ENCODE measurements at places on chromosomes 5 and 9. TPM values are rescaled to one million over a fixed set of nuclear protein-coding genes. Genes with fewer than 3 reads are reported as not detected.

GRCh38 chr9:88303721-88304451, 84.4 kb upstream of the SPIN1 start:
- peak; percentile 18 for DNase-seq

- peak; percentile 71 for DNase-seq
These were observed 18.8 kb downstream of the IL4 start for GRCh38 chr5:132692632-132692967.

GRCh38 chr5:142902186-142902965, 132.2 kb downstream of the ARHGAP26 start:
- DNase-seq: no peak

DNA sequence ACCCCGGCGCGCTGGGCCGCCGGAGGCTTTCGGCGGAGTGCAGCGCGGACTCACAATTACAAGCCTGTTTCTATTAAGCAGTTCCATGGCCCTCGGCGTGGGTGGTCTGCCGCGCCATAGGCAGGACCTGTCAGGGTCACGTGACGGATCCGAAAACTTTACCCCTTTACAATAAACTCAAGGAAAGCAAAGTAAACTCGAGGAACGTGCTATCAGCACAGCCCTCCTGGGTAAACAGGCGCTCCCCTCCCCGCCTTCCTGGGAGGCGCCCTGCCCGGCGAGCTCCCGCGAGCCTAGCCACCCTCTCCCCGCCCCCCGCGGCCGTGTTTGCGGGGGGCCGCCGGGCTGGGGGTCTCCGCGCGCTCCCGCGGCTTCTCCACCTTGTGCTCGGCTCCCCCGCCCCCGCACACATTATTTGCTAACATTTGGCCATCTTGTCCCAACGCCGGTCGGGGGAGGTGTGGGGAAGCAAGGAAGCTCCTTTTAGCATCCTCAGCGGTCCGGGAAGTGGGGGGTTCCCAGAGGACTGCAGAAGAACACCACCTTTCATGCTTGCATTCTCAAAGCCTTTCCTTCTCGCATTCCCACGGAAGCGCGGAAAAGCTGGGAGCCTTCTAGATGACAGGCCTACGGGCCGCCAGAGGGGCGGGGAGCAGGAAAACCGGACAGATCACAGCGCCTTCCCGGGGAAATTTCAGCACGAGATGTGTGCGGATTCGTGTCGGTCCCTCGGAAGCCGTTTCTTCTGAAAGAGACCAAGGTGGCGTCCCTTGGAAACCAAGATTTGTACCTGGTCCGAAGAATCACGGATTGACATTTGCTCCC, at the start of gene PTCH1:
TSS of gene PTCH1 (minus strand) at position 238 of the 825 bp plus-strand sequence.
- peak; percentile 53 for DNase-seq

- no peak for DNase-seq
These were observed 17.9 kb downstream of the CRB2 start for GRCh38 chr9:123373946-123374345.

GRCh38 chr9:118269623-118270022, 565.4 kb downstream of the TLR4 start:
- no peak for DNase-seq

DNA sequence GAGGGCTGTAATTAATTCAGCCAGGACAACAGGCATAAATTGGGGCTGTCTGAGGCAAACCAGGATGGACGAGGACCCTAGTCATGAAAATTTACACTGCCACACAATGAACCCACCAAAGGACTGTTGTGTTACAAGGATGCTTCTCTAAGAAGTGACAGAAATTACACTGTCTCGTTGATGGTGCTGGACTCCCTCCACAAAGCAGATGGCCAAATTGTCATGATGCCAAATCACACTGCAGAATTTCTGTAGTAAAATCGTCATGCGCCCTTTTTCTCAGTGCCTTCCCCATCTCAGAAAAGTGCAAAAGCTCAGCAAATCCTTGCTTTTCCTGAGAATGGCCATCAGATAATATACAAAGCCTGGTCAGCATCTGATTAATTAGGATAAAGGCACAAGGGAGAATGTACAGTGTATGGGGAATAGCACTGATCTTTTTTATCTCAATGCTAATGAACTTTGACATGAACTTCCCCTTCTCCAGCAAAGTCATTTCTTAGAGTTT, 545.8 kb downstream of the CSNK1G3 start:
- DNase-seq: no peak

DNA sequence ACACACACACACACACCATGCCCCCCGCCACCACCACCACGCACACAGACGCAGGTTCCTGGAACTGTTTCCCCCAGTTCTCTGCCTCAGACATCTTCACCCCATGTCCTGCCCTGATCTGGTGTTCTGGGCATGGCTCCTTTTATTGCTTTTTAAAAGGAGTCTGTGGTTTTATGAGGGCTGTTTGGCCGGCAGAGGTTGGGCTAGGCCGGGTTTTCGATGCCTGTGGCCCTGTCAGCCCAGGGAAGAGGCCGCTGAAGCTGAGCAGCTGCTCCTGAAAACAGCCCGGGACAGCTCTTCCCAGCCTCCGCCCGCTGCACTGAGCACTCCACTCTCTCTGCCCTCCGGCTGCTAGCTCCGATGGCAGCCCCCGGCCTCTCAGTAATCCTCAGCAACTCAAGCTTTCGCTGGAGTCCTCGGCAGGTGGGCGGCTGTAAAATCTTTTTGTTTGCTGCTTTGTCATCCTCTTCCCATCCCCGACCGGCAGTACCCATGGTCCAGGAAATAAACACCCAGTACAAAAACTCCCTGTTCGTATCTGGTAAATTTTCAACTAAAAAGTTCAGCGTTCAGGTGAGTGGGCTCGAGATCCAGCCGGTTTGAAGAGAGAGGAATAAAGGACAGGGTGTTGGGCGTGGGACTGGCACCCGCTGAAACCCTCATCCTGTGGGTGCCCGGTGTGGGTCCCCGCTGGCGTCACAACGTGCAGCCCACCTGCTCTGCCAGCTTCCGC, 103.0 kb upstream of the ERCC6L2 start:
- peak; percentile 72 for DNase-seq

- DNase-seq: no peak
These were observed 150.5 kb downstream of the TLE1 start for GRCh38 chr9:81538890-81539289.

- DNase-seq: no peak
These were observed 148.9 kb downstream of the RMI1 start for GRCh38 chr9:84129529-84129928.

GRCh38 chr5:150272531-150272930, 17.0 kb downstream of the CAMK2A start:
- peak; percentile 45 for DNase-seq

GRCh38 chr9:94076557-94076956, 7.7 kb upstream of the PTPDC1 start:
- peak; percentile 16 for DNase-seq

GRCh38 chr9:132586830-132587591, 4.6 kb downstream of the BARHL1 start:
- DNase-seq: no peak

DNA sequence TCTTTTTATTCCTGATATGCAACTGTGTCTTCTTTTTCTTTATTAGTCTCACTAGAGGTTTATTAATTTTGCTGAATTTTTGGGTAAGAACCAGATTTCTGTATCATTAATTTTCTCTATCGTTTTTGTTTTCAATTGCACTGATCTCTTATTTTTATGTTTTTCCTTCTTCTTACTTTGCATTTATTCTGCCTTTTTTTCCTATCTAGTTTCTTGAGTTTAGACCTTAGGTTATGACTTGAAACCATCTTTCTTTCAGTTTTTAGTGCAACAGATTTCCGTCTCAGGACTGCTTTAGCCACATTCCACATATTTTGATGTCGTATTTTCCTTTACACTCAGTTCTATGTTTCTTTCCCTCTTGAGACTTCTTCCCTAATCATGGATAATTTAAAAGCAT, 56.6 kb downstream of the IARS1 start:
- DNase-seq: no peak

DNA sequence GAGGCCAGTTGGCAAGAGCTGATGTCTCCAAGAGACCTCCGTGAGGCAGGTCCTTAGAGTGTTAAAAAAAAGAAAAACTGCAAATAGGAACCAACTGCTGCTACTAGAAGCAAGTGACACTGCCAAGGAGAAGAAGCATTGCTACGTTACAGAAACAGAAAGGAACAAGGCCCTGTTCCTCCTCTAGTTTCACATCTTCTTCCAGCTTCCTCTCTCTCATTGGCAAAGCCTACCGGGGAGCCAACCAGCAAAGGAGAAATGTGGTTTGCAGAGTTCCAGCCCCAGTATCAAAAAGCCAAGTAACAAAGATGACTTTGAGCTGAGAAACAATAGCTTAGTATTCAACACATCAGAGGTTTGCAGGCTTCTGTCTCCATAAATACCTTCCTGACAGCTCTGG, 145.9 kb downstream of the PRELID2 start:
- no peak for DNase-seq

GRCh38 chr5:65055938-65056337, 287.2 kb downstream of the CWC27 start:
- no peak for DNase-seq

- DNase-seq: no peak
These were observed 110.1 kb upstream of the GRIN3A start for GRCh38 chr9:101848485-101848919.

GRCh38 chr5:133450286-133450685, 162.1 kb downstream of the FSTL4 start:
- DNase-seq: no peak

DNA sequence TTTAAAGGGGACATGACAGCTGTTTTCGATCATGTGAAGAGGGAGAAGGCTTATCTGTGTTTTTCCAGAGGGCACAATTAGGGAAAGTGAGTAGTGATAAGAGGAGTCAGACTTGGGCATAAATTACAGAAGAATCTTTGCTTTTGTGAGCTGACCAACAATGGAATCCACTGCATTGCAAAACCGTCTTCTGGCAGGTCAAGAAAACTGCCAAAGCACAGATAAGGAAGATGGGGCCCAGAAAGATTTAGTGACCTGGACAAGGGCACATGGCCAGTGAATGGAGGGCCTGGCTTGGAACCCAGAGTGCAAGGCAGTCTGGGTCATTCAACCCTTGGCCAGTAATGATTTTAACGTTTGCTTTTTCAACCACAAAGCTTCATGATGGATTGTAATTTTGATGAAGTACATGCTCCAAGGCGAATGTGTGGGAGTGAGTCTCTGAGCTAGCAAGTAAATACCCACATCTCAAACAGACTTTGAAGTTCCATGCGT, 153.2 kb upstream of the MAST4 start:
- DNase-seq: peak; percentile 99

- DNase-seq: no peak
These were observed 14.1 kb upstream of the FAM120AOS start for GRCh38 chr9:93467462-93467861.

GRCh38 chr9:5846501-5846921, 13.6 kb upstream of the ERMP1 start:
- DNase-seq: peak; percentile 40

GRCh38 chr5:153400931-153401330, 89.5 kb upstream of the GRIA1 start:
- no peak for DNase-seq

DNA sequence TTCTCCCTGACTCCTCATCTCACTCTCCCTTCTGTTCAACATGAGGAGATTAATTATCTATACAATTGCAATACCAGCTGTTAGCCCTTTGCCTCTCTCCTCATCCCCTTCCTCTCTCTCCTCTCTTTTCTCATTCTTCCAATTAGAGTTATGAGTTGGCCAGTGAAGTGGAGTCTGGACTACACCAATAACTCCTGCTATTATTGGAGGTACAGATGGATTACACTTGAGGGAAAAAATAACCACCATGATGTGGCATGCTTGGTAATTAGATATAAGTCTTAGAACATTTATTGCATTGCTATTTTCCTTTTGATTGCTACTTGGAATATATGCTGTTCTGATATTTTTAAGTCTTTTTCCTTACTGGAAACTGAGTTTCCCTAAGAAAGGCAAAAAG, 159.2 kb downstream of the FRMD3 start:
- no peak for DNase-seq

GRCh38 chr5:75482482-75482881, 28.9 kb downstream of the CERT1 start:
- DNase-seq: no peak

DNA sequence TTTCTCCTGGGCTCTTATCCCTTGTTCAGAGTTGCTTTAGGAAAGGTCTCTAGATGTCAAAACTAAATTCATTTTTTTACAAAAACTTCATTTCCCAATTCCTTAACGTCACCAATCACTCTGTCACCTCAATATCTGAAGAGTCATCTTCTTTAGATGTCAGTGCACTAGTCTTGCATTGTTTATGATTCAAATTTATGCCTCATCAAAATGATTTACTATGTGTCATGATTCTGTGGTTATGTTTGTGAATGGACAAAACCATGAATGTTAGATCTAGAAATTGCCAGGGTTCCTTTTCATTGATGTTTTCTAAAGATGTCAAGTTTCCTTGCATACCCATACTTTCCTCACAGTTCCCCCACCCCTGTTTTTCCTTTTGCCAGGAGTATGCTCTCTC, 21.5 kb downstream of the CWC27 start:
- DNase-seq: no peak

GRCh38 chr5:165457859-165458481, 1952.6 kb downstream of the MAT2B start:
- DNase-seq: peak; percentile 69

DNA sequence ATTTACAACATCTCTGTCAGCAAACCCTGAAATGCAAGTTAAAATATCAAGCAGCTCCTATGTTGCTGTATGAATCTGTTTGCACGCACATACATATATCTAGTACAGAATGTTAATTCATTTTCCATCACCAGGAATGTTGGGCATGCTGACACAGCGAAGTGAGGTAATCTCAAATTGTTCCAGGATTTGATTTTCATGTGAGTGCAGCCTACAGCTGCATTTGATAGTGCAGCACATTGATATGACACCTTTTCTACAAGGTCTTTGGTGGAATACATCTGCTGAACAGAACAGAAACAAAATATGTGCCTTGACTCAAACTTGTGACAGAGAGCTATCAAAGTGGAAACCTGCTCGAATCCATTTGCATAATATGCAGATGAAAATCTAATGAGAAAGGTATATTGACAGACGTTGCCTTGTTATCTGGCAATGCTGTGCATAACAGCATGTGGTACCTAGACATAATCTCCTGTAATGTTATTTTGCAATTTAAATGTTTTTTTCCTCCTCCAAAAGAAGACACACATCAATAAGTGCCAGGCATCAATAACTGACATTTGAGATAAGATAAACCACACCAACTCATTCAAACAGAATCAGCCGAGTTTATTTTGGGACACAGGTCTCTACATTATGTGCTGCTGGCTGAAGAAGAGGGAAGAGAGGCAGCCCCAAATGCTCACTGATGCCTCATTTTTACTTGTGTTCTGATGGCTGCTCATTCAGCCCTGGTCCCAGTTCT, 512.2 kb downstream of the ZNF608 start:
- no peak for DNase-seq

Gene UQCRQ
- 92.0 TPM for total RNA-seq

Gene LCN12
- not detected for total RNA-seq

Gene GOLGA2
- total RNA-seq: 108 TPM

Gene PCDHGA10
- total RNA-seq: 22.2 TPM

Gene IL33
- total RNA-seq: 73.9 TPM

Gene TNFSF8
- total RNA-seq: not detected

Gene ZDHHC21
- 11.8 TPM for total RNA-seq

Gene PKD2L2
- not detected for total RNA-seq

Gene KIF12
- not detected for total RNA-seq

Gene RLN2
- total RNA-seq: not detected

Gene SOHLH1
- not detected for total RNA-seq

Gene PCDHA9
- 0.49 TPM for total RNA-seq

Gene ZDHHC11
- total RNA-seq: 0.36 TPM

Gene HABP4
- total RNA-seq: 27.6 TPM

Gene TLE4
- total RNA-seq: 75.3 TPM

Gene EQTN
- not detected for total RNA-seq

Gene ANKRD34B
- not detected for total RNA-seq

Gene ORM2
- not detected for total RNA-seq

Gene OTP
- total RNA-seq: not detected

All from fibroblast of the aortic adventitia (primary cell).